ENCODE measurements at places on chromosomes 12 and 14.

GRCh38 chr12:85280984-85281630 lies 1.1 kb downstream of the ALX1 start:
- peaks cover 6% of the 10 kb centered on the region for H3K4me1 ChIP-seq
- peak overlapping the region; percentile 51 for H3K4me3 ChIP-seq
- DNase-seq: no peak
- H3K36me3 ChIP-seq: no peaks in the 10 kb centered on the region
- peaks cover 26% of the 10 kb centered on the region for H3K27me3 ChIP-seq
- peak overlapping the region; percentile 58 for H3K27ac ChIP-seq

DNA sequence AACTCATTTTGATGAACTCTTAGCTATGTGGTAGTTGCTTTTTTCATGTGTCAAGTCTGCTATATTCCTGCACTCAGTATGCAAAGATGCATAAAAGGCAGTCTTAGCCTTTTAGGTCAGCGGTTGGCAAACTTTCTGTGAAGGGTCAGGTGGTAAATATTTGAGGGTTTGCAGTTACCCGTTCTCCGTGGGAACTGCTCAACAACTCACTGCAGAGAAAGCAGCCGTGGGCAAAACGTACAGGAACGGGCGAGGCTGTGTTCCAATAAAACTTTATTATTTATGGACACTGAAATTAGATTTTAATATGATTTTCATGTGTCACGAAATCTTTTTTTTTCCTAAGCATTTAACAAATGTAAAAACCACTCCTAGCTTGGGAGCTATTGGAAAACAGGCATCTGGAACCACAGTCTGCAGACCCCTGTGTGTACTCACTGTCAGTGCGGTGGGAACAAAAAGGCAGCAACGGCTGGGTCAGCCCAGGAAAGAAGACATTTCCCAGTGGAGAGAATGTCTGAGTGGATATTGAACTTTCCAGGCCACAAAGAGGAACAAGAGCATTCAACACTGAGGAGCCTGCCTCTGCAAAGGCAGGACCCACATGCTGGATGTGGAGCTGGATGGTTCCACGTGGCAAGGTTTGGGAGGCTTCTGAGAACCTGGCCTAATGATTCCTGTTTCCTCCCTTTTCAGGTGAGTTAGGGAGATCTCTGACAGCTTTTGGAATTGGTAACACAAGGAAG lies 3.5 kb upstream of the ACACB start:
- no peak overlapping the region for H3K4me3 ChIP-seq
- H3K27ac ChIP-seq: no peak overlapping the region
- H3K27me3 ChIP-seq: no peaks in the 10 kb centered on the region
- H3K4me1 ChIP-seq: no peaks in the 10 kb centered on the region

- H3K4me3 ChIP-seq: no peak overlapping the region
- DNase-seq: no peak
- H3K36me3 ChIP-seq: no peaks in the 10 kb centered on the region
- no peaks in the 10 kb centered on the region for H3K27me3 ChIP-seq
- H3K4me1 ChIP-seq: peaks cover 2% of the 10 kb centered on the region
Measured at GRCh38 chr12:45125997-45126396, 75.1 kb upstream of the DBX2 start.

DNA sequence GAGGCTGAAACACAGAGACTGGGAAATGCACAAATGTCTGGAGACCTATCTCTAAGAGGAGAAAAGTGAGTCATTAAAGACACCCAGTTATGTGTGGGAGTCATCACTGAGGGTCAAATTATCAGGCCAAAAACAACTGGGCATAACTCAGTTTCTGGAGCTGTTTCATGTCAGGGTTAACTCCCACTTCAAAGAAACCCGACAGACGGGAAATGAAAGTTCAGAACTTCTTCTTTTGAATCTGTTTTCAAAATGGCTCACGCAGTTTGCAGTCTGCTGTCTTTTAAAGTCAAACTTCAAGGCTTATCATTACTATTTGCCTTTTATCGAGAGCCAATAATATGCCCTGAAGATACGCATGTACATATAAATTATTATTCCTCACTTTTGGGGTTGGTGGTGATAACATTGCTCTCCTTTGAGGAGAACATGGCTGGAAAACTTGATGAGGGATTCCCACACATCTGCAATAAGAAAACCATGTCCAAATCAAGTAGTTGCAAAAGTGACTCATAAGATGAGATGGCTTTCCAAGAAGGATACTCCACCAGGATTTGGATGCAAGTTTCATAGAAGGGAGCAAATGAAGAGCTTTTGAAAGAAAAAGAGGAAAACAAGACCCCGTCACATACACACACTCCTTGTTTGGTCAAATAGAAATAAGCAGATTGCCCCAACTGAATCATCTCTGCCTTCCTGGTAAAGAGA lies 341.4 kb downstream of the ADAMTS20 start:
- H3K27me3 ChIP-seq: no peaks in the 10 kb centered on the region
- H3K36me3 ChIP-seq: no peaks in the 10 kb centered on the region
- H3K4me3 ChIP-seq: no peak overlapping the region
- H3K27ac ChIP-seq: no peak overlapping the region

DNA sequence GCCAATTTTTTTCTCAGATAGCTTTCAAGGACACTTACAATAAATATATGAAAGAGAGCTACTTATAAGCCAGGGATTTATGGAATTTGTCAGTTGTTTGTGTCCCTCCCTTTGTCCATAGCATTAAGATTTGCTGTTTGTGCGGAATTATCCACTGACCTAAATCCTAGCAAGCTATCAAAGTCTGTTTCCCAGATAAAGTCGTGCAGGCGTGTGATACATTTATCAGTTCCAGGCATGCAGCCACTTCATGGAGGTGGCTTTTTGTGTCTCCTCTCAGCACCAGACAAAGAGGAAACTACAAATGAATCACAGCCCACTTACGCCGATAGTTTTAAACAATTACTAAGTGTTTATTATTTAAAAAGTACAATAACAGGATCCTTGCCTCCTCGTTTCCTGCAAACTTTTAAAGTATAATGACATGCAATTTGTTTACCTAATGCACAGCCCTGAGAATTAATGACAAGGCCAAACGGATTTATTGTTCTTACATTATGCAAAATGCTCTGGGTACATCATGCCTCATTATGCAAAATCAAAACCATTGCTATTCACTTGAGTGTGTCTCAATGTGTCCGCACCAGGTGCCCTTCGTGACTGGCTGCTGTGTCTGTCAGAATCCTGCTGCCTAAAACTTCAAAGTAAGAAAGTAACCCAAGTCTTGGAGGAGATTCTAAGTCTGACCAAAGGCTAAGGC lies 423.2 kb downstream of the GLT1D1 start:
- no peaks in the 10 kb centered on the region for H3K4me1 ChIP-seq
- no peak for DNase-seq
- H3K27me3 ChIP-seq: no peaks in the 10 kb centered on the region
- H3K36me3 ChIP-seq: no peaks in the 10 kb centered on the region
- no peak overlapping the region for H3K4me3 ChIP-seq

GRCh38 chr14:98974113-98974512 lies 297.9 kb downstream of the BCL11B start:
- no peaks in the 10 kb centered on the region for H3K27me3 ChIP-seq
- no peak overlapping the region for H3K4me3 ChIP-seq
- no peaks in the 10 kb centered on the region for H3K36me3 ChIP-seq
- DNase-seq: no peak
- H3K4me1 ChIP-seq: no peaks in the 10 kb centered on the region

GRCh38 chr14:68312884-68313610 lies 479.8 kb downstream of the ZFP36L1 start:
- no peak for DNase-seq
- H3K36me3 ChIP-seq: no peaks in the 10 kb centered on the region
- H3K4me1 ChIP-seq: peaks cover 13% of the 10 kb centered on the region

DNA sequence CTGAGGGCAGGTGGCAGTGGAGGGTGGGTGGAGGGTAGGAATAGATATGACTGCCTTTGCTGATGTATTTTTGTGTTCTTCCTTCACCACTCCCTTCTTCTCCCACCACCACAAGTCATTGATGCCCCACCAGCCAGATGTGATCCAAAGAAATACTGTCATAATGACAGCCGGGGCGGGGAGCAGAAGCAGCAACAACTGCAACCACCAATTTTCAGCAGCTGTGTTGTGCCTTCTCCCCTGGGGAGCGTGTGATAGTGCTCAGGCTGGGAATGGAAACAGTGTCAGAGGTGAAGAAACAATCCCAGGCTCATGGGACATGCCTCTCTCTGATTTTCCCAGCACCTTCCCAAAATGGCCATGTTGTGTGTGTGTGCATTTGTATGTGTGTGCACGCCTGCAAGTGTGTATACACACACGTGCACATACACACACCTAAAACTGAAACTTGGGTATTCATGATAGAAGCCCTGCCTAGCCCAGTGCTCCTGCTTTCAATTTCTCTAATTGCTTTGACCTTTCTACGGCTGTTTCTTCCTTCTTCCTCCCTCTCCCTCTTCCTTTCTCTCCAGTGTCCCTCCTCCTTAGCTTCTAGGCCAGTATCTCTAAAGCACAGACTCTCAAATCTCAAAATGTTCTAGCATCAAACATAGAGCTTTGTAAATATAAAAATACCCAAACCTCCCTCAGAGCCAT lies 299.2 kb upstream of the FKBP4 start:
- H3K27me3 ChIP-seq: no peaks in the 10 kb centered on the region
- no peak overlapping the region for H3K4me3 ChIP-seq
- peaks cover 4% of the 10 kb centered on the region for H3K4me1 ChIP-seq
- H3K27ac ChIP-seq: peak overlapping the region; percentile 42

DNA sequence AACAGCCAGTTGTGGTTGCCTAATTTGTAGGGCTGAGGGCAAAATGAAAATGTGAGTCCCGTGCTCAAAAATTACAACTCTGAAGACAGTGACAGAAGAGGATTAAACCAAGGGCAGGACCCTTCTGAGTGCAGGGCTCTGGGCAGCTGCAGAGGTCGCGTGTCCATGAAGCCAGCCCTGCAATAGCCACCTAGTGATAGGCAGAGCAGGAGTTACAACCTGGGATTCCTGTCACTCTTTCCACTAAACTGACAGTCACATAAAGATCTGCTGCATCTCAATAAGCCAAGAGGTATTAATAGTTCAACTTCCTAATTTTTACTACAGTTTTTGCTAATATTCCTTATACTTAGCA lies 94.1 kb downstream of the SLC2A13 start:
- H3K27me3 ChIP-seq: no peaks in the 10 kb centered on the region
- peak overlapping the region; percentile 30 for H3K4me3 ChIP-seq
- no peak for DNase-seq
- H3K36me3 ChIP-seq: no peaks in the 10 kb centered on the region
- H3K4me1 ChIP-seq: no peaks in the 10 kb centered on the region

GRCh38 chr12:14751986-14752385 lies 51.3 kb downstream of the WBP11 start:
- no peak for DNase-seq
- no peak overlapping the region for H3K27ac ChIP-seq
- H3K4me1 ChIP-seq: no peaks in the 10 kb centered on the region
- no peaks in the 10 kb centered on the region for H3K27me3 ChIP-seq
- no peaks in the 10 kb centered on the region for H3K36me3 ChIP-seq
- no peak overlapping the region for H3K4me3 ChIP-seq

- no peaks in the 10 kb centered on the region for H3K27me3 ChIP-seq
- no peak overlapping the region for H3K27ac ChIP-seq
- H3K36me3 ChIP-seq: peaks cover 6% of the 10 kb centered on the region
- peaks cover 5% of the 10 kb centered on the region for H3K4me1 ChIP-seq
Measured at GRCh38 chr14:55276736-55277135, 5.5 kb downstream of the FBXO34 start.
